ENCODE measurements at places on chromosomes 2 and 18.

DNA sequence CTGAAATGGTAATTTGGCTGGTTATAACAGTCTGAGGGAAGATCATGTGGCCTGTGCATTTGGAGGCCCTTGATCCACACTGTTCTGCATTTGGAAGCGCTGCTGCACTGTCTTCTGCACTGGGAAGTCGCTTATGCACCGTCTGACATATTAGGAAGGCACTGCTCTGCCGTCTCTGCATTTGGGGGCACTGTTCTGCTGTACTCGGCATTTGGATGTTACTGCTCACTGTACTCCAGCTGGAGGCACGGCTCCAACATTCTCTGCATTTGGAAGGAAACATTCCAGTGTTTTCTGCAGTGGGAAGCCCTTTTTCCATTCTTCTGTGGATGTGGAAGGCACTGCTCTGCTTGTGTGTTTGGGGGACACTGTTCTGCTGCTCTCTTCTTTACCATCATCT lies 9.6 kb upstream of the PROM2 start:
- DNase-seq: no peak

GRCh38 chr18:56661360-56662062 lies 10.4 kb downstream of the WDR7 start:
- no peak for DNase-seq

DNA sequence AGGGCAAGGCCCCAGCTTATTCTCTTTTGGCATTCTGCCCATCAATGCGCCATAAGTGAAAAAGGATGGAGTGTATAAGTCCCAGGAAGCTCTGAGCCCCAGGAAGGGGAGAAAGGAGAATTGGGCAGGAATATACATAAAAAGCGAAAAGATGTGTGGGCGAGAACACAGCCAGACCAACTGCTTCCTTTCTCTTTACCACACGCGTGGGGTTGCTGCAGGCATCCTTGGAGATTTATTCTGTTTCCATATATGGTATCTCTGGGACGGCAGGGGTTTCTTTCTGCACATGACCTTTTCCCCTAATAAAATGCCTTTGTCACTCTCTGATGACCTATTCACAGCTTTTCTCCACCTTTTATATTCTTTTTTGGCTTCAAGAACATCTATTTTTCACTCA lies 440.5 kb downstream of the NBAS start:
- no peak for DNase-seq

GRCh38 chr2:153870308-153870707 lies 1.4 kb upstream of the GALNT13 start:
- no peak for DNase-seq

DNA sequence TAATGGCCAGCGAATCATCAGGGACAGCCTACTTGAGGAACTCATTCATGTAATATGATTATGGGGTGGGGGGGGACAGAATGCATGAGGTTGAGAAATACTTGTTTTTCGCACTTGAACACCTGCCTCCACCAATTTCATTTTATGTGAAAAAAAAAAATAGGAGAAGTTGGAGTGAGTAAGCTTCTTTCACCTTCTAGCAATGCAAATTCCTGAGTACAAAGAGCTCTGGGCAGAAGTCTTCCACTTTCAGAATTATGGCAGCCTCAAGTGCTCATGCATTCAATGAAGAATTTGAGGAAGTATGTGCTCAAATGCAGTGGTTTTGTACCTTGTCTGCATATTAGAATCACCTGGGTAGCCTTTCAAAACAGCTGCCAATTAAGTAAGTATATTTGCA lies 40.1 kb upstream of the GPD2 start:
- no peak for DNase-seq

- no peak for DNase-seq
Measured at GRCh38 chr2:95109260-95109659, 12.3 kb downstream of the MRPS5 start.

GRCh38 chr2:180412219-180412618 lies 405.1 kb upstream of the CWC22 start:
- no peak for DNase-seq

DNA sequence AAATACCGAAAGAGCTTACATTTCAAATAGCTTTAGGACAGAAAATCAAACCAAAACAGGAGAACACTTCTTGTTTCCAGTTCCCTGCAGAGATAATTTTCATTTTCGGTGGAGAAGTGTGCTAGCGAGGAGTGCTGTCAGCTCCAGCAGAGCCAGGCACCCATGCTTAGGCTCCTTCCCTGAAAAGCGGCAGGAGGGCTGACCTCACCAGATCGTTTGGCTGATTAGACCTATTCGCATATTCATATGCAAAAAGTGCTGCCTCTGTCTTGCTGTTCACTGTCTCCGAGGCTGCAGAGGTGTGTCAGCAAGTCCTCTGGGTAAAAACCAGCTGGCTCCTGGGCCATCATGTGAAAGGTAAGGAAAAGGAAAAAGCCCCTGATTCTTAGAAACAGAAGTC lies 225.8 kb upstream of the COPS8 start:
- DNase-seq: no peak

DNA sequence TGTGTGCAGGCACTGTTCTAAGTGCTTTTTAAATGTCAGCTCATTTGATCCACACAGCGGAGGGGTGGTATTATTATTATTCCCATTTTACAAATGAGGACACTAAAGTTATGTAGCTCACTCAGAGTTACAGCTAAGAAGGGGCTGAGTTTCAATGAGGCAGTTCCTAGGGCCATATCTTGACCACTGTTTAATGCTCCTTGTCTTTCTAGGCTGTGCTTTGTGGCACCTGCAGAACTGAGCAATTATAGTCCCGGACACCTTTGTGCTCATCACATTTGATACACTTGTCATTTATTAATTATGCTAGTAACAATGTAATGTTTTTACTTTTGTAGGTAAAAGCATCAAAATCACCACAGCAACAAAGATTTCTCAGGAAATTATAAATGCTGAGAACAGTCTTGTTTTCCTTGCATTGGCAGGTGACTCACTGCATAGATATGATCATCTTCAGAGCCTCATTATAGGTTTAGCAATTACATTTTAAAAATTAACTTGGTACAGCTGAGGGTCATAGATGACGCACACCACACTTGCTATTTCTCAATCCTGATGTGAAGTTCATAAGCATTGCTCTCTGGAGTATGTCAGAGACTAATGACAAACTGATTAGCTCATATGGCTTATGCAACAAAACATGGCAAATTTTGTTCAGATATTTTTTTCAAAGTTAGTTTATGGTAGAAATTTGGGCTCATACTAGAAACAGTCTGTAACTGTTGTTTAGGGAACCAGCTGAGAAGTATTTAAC lies 366.8 kb downstream of the TGIF1 start:
- peak; percentile 96 for DNase-seq

DNA sequence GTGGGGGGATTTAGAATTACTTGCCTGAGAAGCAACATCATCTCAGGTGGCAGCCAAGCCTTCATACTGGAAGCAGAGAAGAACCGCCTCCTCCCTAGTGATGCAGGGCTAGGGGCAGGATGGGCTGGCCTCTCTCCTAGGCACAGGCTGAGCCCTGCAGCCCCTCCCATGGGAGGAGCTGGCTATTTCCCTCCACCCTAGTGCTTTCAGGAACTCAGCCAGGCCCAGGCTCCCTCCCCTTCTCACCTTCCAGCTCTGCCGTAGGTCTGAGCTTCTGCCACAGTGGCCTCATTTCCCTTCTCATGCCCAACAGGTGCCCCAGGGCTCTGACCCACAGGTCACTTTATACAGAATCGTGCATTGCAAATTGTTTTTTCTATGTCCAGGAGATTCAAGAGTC lies 31.0 kb downstream of the CENPA start:
- no peak for DNase-seq

DNA sequence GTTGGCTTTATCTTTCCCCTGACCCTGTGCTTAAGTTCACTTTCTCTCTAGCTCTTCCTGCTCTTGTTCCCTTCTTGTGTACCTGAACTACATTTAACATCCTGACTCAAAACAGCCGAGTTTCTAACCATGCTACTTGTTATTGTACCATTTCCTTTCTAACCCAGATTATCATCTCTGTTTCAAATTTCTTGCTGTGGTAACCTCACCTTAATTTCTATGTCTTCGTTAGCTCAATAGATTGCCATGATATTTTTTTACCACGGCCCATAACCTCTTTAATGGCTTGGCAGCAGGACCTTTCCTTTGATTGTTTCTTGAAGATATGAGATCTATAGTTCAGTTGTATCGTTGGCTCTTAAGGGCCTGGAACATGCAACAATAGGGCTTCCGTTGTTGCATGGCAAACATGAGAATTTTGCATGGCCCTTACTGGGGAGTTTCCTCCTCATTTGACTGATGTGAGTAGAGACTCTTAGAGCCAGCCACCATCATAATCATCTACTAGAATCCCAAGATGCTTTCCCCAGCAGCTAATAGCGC lies 11.1 kb downstream of the CFAP36 start:
- no peak for DNase-seq

DNA sequence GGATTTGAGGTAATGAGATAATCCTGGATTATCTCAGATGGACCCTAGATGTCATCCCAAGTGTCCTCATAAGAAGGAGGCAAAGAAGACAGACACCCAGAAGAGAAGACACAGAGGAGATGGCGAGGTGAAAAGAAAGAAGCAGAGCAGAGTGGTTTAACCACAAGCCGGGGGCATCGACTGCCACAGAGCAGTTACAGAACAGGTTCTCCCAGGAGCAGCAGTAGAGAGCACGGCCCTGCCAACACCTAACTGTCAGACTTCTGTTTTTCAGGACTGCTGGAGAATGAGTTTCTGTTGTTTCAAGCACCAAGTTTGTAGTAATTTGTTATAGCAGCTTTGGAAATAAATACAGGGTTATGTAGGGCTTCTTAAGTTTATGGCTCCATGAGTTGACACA lies 437.0 kb downstream of the THSD7B start:
- DNase-seq: no peak

- no peak for DNase-seq
Measured at GRCh38 chr18:48193521-48194492, 215.4 kb downstream of the ZBTB7C start.

GRCh38 chr18:40348196-40348595 lies 1606.8 kb upstream of the PIK3C3 start:
- no peak for DNase-seq

DNA sequence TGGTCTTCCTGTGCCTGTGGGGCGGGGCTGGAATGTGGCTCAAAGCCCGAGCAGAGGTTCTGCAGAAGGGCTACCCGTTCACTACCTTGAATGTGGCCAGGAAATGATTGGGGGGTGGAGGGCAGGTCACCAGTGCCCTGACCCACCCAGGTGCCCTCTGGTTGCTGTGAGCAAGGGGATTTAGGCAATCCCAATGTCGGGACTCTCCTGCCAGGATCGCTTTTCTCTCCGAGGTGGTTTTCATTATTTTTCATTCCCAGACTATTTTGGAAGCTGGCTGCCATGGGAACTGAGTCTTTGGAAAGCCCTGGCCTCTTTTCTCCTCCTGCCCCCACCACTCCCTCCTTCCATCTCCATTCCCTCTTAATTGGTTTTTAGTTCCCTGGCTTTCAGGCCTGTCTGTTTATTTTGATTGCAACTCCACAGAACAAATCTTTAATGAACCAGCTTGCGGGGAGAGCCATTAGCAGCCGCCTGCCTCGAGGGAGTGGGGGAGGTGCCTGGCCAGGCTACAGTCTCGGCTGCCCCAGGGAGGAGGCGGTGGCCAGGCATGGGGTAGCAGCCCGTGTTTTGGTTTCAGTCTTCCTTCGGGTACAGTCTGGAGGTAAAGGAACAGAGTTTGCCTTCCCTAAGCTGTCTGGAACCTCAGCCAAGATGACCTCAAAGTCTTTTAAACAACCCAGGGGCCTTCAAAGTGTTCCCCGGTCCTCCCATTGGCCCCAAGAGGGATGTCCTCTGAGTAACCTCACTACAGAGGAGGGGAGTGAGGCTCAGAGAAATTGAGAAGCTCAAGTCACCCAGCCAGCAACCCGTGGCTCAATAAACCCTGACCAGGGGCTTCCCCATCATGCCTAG lies 114.4 kb upstream of the HAAO start:
- DNase-seq: no peak

DNA sequence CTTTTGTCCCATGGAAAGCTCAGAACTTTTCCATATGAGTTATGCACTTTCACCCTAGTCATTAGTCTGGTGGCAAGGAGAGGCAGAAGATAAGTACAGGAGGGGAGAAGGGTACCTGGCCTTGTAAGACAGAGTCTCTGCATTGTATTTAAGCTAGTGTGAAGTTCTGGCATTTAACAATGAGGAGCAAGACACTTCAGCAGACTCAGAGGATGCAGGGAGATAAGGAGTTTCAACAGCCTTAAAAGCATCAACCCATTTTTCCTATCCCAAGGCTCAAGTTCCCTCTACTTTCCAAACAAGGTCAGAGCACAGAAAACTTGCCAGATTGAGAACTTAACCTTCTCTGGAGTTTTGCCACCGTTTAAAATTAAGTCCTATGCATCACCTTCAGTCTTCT lies 348.2 kb upstream of the VRK2 start:
- no peak for DNase-seq

DNA sequence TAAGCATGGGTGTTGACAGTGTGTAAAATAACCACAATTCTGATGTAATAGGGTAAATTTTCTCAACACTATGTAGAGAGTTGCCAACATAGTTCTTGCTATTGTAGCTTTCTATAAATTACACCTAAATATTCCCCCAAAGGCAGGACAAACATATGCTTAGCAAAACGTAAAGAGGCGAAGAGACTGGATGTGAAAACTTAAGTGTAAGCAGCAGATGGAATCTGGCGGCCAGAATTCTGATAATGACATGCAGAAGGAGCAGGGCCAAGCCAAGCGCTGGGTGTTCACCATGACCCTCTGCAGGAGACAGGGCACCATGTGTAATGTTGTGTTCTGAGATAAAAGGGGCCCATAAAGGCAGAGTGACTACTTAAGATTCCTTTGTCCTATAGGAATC lies 105.2 kb upstream of the ZNF521 start:
- DNase-seq: no peak

GRCh38 chr2:191299866-191300265 lies 54.7 kb downstream of the MYO1B start:
- DNase-seq: no peak

All from AG09309 (cell line).